GM10248 (cell line): ENCODE measurements at places on chromosomes 4 and X.

DNA sequence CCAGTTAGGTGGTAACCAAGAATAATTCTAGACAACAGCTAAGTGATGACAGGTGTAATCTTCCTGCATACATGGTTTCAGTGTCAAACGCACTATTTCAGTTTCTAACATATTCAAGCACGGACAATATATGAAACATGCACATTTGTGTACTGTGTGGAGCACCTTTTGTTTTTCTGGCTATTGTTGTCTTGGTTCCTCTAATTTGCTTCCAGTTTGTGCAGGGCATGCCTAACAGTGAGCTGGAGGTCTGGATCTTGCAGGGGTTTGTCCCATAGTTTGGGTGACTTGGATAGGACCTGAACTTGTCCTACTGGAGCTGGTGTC is 70.5 kb upstream of the TBC1D9 start:
- DNase-seq = no peak

DNA sequence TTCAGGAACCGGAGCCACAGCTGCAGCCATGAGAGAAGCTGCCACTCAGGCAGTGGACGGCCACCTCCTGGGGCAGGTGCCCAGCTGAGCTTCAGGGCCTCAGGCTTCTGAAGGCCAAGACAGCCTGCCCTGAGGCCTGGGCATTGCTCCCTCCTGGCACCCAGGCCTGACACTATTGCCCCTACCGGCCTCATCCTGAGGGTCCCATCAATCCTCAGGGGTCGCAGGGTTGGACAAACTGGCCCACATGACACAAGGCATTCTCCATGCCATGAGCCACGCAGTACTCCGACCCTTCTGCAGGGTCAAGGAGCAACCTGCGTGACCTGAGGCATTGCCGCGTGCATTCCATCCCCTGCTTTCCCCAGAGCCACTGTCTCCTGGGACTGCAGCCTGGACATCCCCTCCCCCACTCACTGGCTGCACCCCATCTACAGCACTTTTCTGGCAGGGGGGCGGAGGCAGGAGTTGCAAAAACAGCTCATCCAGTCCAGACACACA is 3.0 kb upstream of the ZFP92 start:
- no peak for DNase-seq

DNA sequence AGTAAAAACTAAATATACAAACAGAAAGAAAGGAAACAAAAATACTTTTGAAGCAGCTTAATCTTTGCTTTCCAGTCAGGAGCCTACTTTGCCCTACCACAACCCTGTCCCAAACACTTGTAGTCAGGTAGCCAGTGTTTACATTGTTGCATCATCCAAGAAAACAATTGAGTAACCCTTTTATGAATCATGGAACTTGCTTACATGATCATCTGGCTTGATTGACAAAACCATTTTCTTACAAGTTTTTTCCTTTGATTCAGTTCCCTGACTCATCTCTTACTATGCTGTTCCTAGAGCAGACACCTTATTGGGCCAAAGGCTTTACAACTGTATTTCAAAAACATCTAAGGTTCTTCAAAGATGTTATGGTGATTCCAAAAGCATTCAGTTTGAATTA is 740.1 kb downstream of the KLHL13 start:
- no peak for DNase-seq

GRCh38 chr4:98253499-98253898 is 7.7 kb upstream of the RAP1GDS1 start:
- DNase-seq = no peak

- no peak for DNase-seq
Measured at GRCh38 chrX:124646403-124646802, 300.0 kb downstream of the SH2D1A start.

DNA sequence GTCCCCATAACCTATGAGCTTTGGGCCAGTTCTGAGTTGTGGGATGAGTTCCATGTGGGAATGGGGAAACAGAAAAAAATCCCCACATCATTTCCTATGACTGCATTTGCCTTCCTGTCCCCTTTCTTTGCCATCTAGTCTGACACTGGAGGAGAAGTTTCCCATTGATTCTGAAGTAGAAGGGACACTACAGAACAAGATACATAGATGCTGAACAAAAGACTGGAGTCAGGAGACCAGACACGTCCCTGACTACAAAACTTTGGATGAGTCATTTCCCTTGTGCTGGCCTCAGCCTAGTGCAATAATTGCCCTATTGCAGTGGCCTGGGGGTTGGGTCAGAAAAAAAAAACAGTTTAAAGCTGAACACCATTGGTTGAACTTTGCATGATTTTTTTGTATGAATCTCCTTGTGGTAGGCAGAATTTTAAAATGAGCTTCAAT is 22.1 kb downstream of the BEX3 start:
- DNase-seq = no peak

DNA sequence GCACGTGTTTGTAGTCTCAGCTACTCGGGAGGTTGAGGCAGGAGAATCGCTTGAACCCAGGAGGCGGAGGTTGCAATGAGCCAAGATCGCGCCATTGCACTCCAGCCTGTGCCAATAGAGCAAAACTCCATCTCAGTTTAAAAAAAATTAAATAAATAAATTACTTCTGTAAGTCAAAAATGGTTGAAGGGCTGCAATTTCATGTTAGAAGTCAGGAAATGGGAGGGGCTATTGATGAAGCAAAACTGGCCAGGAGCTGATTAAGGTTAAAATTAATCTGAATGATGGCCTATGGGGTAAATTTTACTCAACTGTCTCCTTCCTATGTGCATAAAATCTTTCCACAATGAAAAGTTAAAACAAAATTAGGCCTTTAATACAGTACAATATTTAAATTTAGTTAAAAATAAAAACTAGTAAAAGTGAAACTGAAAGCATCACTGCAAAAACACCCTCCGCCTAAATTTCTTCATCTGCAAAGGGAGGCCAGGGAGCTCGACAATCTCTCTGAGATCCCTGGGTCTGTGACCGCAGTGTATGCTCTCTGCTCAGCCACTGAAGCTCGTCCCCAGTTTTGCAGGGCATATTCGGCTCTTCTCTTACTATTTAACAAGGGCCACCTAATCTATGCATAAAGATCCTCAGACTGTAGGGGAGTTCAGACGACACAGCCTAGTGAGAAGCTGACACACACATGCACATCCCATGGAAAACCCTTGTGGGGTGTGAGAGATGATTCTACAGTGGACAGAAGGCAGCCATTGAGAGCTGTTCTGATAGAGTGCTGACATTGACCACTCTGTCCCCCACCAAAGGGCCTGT is 57.2 kb downstream of the IRF2 start:
- peak; percentile 69 for DNase-seq

DNA sequence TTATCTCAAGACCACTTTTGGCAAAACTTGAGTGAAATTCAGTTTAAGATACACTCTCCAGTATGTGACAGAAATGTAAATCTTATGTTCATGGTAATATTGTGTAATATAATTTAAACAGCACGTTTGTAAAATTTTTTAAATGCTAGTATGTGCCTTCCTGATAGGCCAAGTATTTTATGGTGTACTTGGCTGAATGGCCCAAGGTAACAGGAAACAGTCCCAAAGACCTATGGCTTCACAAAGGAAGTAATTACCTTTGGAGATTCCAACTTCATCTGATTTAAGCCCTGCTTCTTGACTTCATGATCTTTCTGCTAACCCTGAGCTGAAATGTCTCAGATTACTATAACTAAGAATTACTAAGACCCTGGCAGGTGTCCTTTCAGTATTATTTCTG is 20.3 kb downstream of the TEC start:
- DNase-seq = no peak

GRCh38 chrX:19810006-19810774 is 77.2 kb downstream of the SH3KBP1 start:
- DNase-seq = no peak

- peak; percentile 73 for DNase-seq
Measured at GRCh38 chr4:159018062-159018629, 84.7 kb upstream of the RAPGEF2 start.

- no peak for DNase-seq
Measured at GRCh38 chrX:71214604-71215337, 8.3 kb upstream of the GJB1 start.

- no peak for DNase-seq
Measured at GRCh38 chrX:113399506-113400192, 559.0 kb upstream of the AMOT start.
